ENCODE measurements at places on chromosomes 5 and 9.

DNA sequence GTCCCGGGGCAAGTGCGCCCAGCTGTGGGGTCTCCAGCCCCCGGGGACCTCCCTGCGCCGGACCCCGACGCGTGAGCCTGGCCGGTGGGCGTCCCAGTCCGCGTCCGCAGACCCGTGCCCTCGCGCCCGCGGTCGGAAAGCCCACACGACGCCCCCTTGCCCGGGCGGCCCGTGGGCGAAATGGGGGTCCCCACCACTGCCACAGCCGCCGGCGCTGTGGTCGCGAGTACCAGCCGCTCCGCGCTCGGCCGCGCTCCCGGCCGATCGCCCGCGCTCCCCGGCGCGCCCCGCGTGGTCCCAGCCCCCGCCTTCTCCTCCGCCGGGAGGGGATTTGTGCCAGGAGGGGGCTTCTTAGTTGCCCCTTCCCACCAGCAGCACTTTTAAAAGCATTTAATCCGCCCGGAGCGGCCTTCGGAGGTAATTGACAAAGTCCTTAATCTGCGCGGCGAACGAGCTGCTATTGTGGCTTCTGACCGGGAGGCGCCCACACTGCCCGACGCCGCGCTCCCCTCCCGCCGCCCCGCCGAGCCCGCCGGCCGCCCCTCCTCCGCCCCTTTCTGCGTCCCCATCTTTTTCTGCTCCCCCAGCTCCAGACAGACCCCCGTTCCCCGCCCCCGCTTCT is 469 bp upstream of the FIBCD1 start:
- DNase-seq = no peak

DNA sequence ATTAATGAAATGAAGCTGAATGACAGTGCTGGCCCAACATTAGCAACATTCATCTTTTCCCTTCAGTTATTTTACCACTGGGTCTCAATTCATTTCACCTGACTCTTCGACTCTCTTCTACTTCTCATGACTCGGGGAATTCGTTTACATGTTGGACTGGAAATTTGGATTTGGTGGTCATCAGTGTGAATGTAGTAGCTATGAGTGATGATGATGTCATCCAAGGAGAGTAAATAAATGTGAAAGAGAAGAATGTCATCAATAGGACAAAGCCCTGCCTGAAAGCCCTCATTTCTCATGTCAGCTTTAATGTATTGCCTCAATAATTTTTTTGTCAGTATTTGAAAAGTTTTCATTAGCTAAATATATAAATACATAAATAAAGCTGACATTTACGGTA is 21.9 kb upstream of the CFAP95 start:
- DNase-seq = no peak

DNA sequence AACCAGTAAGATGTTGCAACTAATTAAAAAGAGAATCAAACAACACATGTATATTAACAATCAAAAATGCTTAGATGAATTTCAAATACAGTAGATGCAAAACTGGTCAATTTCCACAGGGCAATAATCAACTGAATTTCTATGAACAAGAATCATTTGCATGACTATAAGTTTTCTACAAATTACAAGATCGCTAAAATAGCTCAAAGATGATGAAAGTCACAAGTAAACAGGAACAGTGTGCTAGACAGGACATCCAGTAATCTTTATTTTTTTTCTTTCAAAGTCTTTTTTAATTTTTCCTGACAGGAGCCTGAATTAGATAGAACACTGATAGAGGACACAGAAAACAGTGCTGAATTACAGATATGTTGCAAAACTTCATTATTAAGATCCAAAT is 608.2 kb upstream of the DAB2 start:
- DNase-seq = no peak

DNA sequence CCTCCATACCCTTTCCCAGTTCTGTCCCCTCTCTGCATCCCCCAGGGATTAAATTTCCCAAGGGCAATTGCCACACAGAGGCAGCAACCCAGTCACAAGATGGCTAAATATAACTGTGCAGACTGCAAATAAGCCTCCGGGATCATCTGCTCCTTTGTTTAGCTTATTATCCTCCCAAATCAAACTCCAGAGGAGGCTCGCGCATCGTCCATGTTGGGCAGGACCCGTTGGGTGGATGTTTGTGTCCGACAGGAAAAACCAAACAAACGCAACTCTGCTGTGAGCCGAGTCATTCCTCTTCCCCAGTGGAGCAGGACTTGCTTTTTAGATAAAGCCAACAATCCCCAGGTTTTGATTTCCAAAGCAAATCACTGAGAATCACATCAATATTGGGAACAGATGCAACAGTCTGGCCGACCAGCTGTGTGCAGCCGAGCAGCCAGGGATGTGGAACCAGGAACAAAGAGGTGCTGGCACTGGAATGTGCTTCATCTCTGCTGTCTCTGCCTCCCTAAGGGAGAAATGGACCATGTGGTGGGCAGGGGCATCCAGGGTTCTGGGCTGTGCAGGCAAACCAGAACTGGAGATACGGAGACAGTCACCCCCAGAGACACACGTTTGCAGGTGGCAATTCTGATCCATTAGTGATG is 89.8 kb downstream of the PTTG1 start:
- no peak for DNase-seq

GRCh38 chr5:31763424-31763823 is 124.5 kb downstream of the PDZD2 start:
- DNase-seq = no peak

DNA sequence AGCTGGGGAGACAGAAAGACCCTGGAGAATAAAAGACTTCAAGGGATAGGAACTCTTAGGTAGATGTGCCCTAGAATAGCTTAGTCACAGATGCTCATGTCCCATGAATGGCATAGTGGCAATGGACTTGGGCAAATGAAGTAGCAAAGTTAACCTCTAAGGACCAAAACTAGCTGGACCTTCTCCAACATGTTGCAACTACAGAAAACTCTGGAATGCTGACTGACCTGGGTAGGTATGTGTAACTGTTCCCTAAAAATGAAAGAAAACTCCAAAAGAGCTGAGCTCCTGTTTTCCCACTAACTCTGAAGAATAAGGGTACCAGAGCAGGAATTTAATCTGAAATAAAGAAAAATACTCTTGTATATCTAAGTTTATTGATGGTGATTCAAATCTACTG is 12.5 kb upstream of the LPAR1 start:
- no peak for DNase-seq

GRCh38 chr5:93578813-93579691 is 2.0 kb downstream of the NR2F1-AS1 start:
- DNase-seq = no peak

GRCh38 chr9:83754383-83754977 is 46.7 kb upstream of the UBQLN1 start:
- DNase-seq = no peak

GRCh38 chr9:26205261-26205660 is 527.0 kb upstream of the TUSC1 start:
- DNase-seq = no peak

- DNase-seq = no peak
These were observed 143.4 kb downstream of the TENT4A start for GRCh38 chr5:6856653-6857052.

GRCh38 chr9:744790-745484 is 96.6 kb upstream of the DMRT1 start:
- DNase-seq = no peak

- no peak for DNase-seq
These were observed 14.8 kb upstream of the MEF2C start for GRCh38 chr5:88897748-88898147.

DNA sequence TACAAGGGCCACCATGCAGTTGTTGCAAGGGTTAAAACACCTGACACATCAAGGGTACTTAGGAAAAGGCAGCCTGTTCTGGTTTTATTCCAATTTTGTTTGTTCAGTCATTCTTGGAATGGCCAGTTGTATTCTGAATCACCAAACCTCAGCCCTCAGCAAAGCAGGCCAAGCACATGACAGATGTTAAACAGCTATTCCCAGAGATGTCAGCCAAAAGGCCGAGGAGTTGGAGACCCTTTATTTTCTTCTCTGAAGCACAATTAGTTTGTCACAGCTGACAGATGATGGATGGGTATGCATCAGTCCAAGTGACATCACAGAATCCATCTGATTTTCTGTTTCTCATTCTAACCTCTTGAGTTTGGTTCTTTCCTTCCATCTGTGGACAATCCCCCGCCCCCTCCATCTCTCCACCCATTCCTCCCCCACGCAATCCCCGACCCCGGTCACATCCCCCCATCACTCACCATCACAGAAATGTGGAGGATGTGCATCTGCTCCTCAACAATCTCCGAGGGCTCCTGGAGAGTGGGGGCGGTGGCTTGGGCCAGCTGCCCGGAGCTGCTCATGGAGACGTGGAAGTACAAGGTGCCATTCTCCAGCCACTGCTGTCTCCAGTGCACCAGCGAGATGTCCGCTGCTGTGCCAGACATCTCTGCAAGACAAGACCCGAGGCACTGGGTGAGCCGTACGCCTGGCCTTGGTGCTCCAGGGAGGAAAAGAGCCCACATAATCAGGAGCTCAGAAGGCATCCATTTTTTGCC is 123.8 kb downstream of the ASTN2 start:
- no peak for DNase-seq

DNA sequence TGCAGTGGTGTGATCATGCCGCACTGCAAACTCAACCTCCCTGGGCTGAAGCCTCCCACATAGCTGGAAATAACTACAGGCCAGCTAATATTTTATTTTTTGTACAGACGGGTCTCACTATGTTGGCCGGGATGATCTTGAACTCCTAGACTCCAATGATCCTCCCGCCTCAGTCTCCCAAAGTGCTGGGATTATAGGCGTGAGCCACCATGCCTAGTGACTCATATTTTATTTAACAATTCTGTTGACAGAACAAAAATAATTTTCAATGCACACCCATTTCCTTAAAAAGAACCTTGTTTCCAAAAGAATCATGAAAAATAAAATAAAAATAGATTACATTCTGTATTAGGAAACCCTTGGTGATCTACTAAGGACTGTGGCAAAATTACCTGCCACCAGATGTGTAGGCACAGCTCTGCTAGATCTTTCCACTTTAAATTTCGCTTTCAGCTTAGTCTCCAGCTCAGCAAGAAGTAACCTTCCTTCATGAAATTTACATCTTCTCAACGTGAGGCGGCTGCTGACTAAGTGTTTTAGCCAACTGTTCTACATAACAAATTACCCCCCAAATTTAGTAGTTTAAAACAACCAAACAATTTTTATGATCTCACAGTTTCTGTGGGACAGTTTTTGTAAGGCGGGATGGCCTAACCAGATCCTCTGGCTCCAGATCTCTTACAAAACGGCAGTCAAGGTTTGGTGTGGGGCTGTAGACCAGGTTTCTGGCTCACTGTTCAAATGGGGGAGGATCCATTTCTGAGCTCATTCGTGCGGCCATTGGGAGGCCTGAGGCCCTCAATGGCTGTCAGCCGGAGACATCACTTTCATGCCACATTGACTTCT is 32.6 kb upstream of the GOLPH3 start:
- DNase-seq = no peak

- no peak for DNase-seq
These were observed 292.5 kb downstream of the PARP8 start for GRCh38 chr5:50958852-50959457.

DNA sequence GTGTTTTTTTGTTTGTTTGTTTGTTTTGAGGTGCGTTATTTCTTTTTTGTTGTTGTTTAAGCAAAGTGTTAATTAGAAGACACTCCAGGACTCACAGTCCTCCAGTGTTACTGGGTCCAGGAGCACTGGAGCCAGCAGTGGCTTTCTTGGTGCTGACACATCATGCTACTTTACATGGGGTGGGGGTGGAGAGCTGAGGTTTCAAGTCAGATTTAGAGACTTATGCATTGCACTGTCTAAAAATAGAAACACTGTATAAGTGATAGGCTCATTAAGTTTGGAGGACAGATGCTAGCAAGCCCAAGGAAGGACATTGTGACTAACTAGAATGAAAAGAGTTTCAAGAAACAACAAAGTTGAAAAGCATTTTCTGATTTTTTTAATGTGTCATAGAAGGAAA is 2209.2 kb downstream of the MAT2B start:
- DNase-seq = no peak

DNA sequence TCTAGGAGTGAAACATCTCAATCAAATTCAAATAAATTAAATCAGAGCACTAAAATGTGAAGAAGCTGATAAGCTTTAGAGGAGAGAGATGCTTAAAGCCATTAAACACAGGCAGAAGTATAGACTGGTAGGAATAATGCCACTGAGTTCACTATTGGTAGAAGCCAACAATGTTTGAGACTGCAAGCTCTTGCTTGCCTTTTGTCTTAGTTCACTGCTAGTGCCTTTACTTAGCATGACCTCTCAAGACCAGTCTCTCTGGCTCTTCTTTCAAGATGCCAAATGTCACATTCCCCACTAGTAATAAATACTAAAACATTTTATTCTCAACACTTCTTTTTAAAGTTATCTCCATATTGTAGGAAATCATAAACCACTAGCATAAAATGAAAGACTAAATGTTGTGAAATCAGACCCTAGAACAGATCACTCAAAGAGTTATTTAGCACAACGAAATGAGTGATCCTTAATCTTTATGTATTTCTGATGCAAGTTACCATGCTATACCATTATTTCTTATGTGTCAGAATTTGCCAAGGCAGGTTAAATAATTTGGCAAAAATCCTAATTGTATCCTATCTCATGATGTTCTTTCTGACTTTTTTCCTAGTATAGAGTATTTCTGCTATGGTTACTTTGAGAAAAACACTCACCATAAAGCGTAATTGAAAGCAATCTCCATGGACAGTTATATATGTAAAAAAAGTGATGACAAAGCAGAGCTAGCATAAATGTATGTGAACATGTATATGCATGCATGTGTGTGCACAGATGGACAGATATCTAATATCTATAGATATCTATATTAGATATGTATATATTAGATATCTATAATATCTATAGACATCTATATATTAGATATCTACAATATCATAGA is 57.5 kb downstream of the PJA2 start:
- no peak for DNase-seq
